Activated CD8-positive, alpha-beta memory T cell treated with anti-CD3 and anti-CD28 coated beads for 4 hours (primary cell): ENCODE measurements at places on chromosomes 2 and 18.
A peak's percentile ranks its signal among the peaks of the same experiment; 100 is the strongest.

DNA sequence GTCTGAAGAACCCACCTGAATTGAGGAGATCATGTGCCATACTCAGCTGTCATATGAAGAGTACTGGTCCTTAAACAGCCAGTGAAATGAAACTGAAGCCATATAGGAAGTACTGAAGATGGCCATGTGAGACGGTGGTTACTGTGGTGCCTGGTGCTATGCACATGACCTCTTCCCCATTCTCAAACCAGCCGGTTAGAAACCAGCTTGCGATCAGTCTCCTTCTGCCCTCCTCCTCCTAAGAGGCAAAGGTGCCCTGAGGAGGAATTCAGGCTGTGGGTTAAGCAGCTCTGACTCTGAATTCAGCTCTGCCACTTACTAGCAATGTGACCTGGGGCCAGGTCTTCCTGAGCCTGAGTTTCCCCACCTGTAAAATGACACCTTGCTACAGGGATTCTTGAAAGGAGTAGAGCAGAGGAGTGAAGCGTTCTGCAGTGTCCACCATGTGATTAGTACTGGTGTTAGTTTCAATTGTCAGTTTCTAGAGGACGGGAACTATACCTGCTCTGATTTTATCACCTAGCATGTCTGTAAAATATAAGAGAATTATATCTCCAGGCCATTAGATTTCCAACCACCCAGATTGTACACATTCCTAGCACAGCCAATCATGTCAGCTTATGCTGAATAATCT, 5.1 kb downstream of the FECH start:
- DNase-seq: no peak

- DNase-seq: no peak
Measured at GRCh38 chr2:233121856-233122255, 61.7 kb downstream of the INPP5D start.

GRCh38 chr2:30888852-30889409, 81.7 kb upstream of the CAPN13 start:
- DNase-seq: no peak

GRCh38 chr2:110812726-110813645, 80.6 kb downstream of the ACOXL start:
- DNase-seq: no peak

DNA sequence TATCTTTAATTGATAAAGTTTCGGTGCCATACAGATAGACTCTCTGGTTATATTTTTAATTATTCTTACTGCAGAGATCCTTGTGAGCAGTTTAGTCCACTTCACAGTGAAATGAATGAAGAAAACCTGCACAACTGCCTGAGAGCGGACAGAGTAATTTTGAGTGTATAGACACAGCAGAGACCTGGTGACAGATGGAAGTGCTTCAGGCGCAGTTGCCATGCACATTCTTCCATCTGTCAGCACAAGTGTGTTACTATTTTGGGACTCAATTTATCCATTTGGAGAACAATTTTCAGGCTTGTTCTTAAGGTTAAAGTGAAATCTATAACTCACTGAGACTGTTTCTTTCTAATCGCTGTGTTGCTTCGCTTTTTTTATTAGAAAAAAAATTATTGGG, 147.8 kb upstream of the SPHKAP start:
- no peak for DNase-seq

DNA sequence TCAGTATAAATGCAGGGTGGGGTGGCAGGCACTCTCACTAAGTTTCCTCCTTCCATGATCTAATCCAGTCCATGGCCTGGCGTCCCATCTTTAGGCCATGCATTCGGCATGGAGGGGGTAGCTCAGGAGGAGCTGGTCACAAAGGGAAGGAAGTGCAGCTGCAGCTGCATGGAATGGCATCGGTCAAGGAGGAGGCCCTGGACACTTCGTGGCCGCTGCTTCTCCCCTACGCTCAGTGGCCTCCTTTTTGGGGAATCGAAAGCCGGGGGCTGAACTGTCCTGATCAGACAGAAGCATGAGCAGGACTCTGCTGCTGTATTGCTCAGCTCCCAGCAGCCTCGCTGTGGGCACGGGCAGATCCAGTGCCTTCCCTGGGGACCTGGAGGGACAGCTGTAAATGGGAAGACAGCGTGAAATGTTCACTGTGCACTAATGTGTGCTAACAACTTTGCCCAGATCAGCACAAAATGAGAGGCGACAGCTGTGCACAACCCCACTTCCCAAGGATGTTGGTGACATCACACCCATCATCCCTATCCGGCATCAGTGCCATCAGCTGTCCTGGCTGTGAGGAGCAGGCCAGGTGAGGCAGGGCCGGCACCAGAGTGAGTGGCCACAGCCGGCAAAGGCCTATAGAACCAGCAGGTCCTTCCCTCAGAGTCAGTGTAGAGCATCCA, 520.1 kb upstream of the RAB6C start:
- no peak for DNase-seq

DNA sequence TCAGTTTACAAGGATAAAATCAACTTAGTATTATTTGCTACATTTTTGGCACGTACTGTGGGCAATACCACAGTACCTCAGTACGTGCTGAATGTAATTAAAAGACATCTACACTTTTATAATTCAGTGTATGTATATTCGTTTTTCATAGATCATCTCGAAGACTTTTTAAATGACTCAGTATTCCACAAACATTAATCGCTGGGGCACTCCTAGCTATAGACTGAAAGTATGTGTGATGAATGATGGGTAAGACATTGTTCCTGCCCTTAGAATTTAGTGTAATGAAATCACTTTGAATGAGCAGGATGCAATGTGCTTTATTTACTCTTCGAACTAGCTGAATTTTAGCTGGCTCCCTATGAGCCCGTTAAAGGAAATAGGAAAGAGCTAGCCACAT, 245.6 kb upstream of the RASGRP3 start:
- no peak for DNase-seq

GRCh38 chr18:10230072-10230471, 224.4 kb upstream of the APCDD1 start:
- no peak for DNase-seq

DNA sequence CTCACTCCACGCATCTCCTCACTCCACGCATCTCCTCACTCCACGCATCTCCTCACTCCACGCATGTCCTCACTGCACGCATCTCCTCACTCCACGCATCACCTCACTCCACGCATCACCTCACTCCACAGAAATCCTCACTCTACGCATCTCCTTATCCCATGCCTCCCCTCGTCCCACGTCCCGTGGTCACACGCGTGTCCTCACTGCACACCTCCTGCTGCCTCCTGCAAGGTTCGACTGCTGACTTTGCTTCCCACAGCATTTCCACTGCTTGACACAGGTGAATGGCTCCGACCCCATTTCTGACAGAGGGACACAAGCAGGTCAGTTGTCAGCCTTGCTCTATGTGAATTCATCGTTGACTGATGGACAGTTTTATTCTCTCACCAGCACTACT, 103.0 kb downstream of the USP40 start:
- DNase-seq: no peak

DNA sequence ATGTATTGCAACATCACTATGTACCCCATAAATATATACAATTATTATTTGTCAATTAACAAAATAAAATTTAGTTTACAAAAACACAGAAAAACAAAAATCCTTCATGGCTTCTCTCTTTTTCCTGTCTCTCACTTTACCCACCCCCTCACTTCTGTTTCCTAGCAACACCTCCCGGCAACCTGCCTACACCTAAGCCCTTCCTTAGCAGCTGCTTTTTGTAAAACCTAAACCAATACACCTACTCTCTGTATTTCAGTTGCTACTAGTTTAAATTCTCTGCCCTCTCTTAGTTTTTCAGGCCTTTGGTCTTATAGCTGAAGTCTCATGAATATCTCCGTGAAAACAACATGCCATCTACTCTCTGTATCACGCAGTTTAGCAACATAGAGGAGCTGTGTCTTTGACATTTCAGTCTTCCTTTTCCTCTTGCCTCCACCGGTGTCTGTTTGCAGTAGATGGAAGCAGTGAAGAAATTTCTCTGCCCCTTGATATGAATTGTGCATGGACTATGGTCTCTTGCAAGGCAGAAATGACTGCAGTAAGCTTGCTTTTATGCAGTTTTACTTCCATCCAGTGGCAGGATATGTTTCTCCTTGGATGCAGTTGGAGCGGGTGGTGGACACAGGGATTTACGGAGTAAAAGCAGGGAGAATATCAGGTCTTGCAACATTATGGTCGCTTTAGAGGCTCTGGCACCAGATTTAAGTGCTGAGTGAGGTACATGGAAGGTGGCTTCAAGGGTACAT, 42.0 kb upstream of the ZDBF2 start:
- DNase-seq: no peak

GRCh38 chr2:134943540-134943939, 24.9 kb downstream of the CCNT2 start:
- DNase-seq: no peak

DNA sequence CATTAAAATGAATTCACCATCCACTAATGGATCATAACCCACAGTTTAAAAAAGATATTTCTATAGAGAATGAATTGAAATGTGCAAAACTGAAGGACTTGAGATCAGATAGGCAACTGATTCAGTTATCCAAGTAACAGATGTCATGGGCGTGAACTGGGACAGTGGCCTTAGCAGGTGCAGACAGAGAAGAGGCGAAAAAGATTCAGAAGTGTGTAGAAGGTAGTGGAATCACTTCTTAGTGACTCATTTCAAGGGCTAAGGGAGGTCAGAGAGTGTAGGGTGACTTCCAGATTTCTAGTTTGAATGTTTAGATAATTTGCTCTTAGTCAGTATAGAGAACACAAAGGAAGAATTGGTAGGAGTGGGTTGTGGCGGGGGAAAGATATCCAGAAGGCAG, 79.7 kb downstream of the EHBP1 start:
- DNase-seq: no peak

DNA sequence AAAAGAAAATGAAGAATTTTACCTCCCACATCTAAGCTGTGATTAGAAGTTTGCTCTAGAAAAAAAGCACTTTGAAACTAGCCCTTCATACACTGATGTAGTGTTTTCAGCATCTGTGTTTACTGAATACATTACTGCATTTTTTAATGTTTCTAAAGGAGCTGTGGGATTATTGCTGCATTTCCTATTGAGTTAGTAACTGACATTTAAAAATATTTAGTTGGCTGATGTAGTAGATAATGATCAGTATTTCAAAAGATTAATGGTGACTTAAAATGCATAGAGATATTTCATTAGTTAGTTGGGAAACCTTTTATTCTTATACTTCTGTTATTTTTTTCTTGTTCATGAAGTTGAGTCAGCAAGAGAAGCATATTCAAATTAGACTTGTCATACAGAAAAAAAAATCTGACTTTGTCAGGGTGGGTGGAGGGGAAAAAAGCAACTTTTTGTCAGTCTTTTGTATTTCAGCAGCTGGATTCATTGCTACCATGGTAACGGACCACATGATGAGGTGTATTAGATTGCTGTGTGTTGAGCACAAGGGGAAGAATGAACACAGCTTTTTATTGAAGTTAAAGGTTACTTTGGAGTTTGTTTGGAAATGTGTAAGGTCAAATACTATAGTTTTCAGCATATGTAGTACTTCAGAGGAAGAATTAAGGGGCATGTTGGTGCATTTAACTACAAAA, at the start of gene DTNA:
TSS of gene DTNA (plus strand) at position 549 of the 692 bp plus-strand sequence. CDS start 45,679 bp downstream, outside the sequence.
- DNase-seq: no peak

DNA sequence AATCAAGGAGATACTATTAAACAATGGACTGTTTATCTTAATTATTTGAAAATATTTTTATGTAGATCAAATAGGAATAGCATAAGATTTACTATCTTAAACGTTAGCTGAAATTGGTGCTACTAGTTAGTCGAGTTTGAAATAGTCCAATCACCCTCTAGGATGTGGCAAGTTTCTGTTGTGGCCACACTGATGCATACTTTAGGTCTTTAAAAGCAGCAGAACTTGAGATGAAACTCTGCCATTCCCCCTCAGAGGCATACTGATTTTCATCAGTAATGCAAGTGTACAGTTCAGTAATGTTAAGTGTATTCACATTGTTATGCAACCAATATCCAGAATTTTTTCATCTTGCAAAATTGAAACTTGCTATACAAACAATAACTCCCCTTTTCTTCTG, 151.8 kb downstream of the SLC4A10 start:
- no peak for DNase-seq

DNA sequence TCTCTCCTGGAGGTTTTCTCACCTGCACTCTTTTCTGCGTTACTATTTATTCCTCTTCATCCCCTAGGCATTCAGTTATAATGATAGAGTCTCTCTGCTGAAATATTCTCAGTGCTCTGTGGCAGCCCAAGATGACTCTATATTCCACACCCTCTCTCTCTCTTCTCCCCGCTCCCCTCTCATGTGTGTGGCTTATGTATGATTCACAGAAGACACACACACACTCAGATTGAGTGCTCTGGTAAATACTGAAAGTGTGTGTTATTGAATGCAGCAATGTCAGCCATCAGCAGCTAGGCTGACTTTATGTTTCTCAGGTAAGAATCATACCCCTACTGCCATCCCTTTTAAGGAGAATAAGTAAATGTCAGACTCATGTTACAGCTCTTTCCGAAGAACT, 201.2 kb downstream of the SLC4A10 start:
- no peak for DNase-seq

DNA sequence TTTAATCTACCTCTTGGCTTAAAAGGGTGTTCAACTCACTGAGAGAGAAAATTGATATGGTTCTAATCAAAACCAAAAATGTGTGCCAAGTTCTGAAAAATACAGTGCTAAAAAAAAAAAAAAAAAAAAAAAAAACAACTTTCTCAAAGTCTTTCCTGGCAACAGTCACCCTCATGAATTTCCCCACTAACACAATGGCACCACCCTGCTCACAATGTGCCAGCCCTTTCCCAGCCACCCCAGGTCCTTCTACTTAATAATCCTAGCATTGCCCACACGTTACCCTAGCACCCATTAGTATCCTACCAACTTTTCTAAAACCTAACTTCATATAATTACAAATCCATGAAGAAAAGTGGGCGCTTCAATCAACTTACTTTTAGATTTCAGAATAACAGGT, 106.4 kb downstream of the AFF3 start:
- no peak for DNase-seq

- peak; percentile 32 for DNase-seq
Measured at GRCh38 chr2:231614559-231615057, 21.9 kb downstream of the TEX44 start.

- no peak for DNase-seq
Measured at GRCh38 chr2:239600001-239600593, 199.3 kb upstream of the HDAC4 start.

DNA sequence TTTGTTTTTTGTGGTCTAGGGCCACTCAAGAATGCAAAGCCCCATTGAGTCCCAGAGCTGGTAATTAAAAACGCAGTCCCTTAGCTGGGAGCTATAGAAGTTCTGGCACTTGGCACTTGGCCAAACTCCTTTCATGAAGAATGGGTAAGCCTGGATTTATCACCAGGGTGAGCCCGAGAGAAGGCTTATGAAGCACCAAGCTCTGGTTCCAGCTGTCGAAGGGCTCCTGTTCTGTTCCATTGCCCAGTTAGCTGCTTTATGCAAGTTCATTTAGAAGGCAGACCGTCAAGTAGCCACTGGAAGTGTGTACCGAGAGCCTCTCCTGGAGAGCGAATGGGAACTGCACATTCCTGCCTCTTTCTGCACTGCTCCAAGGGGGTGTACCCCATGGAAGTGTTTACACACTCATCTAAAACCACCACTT, 14.2 kb downstream of the ECEL1 start:
- DNase-seq: no peak

- DNase-seq: no peak
Measured at GRCh38 chr2:70467831-70468779, 85.5 kb downstream of the TGFA start.

- DNase-seq: no peak
Measured at GRCh38 chr2:126827371-126827770, 71.3 kb upstream of the TEX51 start.
